Peyer's patch (tissue), 4 donors: ENCODE measurements at places on chromosomes 1 and 21.

GRCh38 chr21:41361053-41361785 lies 608 bp upstream of the MX2 start:
- peak overlapping the region; percentile 89 for H3K27ac ChIP-seq
- DNase-seq: no peak
- peak overlapping the region; percentile 48 for H3K4me3 ChIP-seq
- no peaks in the 10 kb centered on the region for H3K27me3 ChIP-seq

DNA sequence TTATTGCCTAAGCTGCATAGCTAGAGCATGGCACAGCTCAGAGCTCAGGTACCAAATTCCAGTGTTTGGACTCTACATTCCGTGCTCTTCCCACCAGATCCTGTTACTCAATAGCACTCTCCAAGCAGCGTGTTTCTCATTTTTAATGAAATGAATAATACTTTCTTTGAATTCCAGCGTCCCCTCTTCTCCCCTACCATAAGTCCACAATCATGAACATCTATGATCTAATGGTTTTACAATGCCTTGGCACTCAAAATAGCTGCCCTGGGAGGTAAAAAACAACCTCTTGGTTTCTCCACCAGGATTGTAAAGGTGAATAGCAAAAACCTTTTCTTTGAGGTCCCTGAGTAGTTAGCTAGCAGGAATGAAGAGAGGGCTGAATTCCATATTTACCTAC lies 480.0 kb upstream of the PKN2 start:
- H3K27ac ChIP-seq: no peak overlapping the region
- no peaks in the 10 kb centered on the region for H3K27me3 ChIP-seq
- no peaks in the 10 kb centered on the region for H3K36me3 ChIP-seq
- DNase-seq: no peak
- no peak overlapping the region for H3K4me3 ChIP-seq
- H3K4me1 ChIP-seq: no peaks in the 10 kb centered on the region

DNA sequence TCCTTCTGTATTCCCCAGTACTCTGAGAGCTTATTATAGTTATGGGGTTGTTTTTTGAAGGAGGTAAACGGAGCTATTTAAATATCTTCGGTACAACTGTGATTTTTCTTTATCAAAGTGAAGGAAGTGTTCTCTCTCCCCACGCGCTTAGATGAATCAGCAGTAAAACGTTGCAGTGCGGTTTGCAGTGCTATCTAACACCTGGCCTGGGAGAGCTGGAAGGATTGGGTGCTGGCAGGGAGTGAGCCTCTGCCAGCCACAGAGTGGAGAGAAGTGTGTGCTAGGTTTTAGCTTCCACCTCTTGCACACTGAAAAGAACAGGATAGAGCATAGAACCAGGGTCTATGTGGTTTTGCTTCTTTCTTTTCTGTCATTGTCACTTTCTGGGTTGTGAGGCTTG lies 165.9 kb downstream of the SDCCAG8 start:
- no peaks in the 10 kb centered on the region for H3K4me1 ChIP-seq
- H3K27me3 ChIP-seq: no peaks in the 10 kb centered on the region
- DNase-seq: no peak
- no peak overlapping the region for H3K4me3 ChIP-seq

DNA sequence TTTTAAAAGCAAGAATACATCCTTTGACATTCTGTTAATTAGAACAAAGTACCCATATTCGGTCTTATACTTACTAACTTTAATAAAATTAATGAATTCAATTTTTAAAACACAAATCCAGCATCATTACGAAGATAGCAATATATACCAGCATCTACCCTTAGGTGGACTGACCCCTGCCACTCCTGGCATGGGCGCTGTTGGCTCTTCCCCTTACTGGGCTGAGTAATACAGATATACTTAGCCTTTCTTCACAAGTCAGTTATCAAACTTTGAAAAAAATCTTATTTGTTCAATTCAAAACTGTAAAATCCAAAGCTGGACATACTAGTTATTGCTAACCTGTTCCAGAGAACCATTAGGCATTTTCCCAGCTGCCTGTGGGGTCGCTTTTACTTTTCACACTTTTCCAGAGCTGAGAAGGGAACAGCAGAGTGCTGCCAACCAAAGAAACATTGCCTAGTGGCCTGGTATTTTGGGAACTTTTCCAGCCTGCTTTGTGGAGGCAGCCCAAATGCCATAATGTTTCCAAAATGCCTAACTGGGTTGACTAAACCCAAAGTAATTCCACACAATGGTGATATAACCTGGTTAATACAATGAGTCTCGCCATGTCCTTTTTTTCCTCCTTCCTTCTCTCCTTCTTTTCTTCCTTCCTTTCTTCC lies 424.7 kb upstream of the ADGRL2 start:
- no peak overlapping the region for H3K4me3 ChIP-seq
- no peak for DNase-seq
- no peak overlapping the region for H3K27ac ChIP-seq
- no peaks in the 10 kb centered on the region for H3K36me3 ChIP-seq
- H3K27me3 ChIP-seq: no peaks in the 10 kb centered on the region

- no peaks in the 10 kb centered on the region for H3K4me1 ChIP-seq
- no peak for DNase-seq
- peak overlapping the region; percentile 48 for H3K27ac ChIP-seq
- H3K4me3 ChIP-seq: peak overlapping the region; percentile 75
Observed at GRCh38 chr1:23868557-23869016, 497 bp upstream of the FUCA1 start.

DNA sequence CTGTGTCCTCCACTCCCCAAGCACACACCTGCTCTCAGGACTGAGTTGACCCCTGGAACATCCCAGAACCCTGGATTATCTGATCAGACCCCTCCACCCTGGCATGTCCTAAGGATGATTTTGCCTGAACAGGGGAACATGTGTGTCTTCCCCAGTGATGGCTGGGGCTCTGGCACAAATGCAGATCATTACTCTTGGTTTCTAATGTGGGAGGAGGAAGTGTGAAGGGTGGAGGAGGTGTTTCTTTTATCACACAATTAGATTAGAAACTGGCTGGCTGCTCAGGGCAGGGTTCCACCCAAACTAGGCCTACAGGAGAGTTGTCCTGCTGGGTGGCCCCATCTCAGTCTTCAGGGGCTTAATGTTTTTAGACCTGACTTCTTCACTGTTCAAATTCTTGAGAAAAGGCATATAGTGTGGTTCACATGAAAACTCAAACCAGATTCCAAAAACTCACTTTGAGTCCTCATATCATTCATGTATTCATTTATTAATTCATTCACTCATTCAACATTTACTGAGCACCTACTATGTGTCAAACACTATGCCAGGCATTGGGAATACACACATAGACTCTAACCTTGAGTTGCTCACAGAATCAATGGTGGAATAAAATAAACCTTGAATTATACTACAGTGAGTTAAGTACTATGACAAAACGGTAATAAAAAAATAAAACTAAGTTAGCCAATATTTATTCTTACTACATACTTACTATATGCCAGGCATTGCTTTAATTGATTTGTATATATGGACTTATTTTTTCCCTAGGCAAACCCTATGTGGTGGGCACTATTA lies 221.8 kb upstream of the JUN start:
- no peak overlapping the region for H3K27ac ChIP-seq
- H3K27me3 ChIP-seq: no peaks in the 10 kb centered on the region
- peaks cover 18% of the 10 kb centered on the region for H3K4me1 ChIP-seq
- no peak for DNase-seq
- H3K4me3 ChIP-seq: no peak overlapping the region
- H3K36me3 ChIP-seq: no peaks in the 10 kb centered on the region

GRCh38 chr1:147719711-147720225 lies 40.6 kb downstream of the GJA5 start:
- no peaks in the 10 kb centered on the region for H3K4me1 ChIP-seq
- no peak for DNase-seq
- no peak overlapping the region for H3K27ac ChIP-seq
- no peak overlapping the region for H3K4me3 ChIP-seq
- H3K27me3 ChIP-seq: no peaks in the 10 kb centered on the region

DNA sequence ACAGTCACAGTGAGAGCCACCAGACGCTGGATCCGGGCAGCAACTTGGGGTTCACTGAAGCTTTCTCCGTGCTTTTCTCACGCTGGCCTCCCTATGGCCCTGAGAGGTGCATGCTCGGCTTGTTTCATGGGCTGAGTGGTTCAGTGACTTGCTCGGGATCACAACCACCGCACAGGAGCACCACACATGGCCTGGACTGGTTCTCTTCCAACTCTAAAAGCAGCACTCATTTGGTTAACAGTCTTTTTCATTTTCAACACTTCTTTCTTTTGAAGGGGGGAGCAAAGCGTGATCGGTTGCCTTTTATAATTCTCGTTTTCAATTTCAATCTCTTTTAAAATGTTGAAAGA lies 26.2 kb downstream of the UBIAD1 start:
- DNase-seq: no peak
- no peak overlapping the region for H3K4me3 ChIP-seq
- no peaks in the 10 kb centered on the region for H3K27me3 ChIP-seq
- H3K36me3 ChIP-seq: peaks cover 15% of the 10 kb centered on the region

- no peaks in the 10 kb centered on the region for H3K4me1 ChIP-seq
- H3K27me3 ChIP-seq: no peaks in the 10 kb centered on the region
- no peak for DNase-seq
- H3K27ac ChIP-seq: no peak overlapping the region
- no peak overlapping the region for H3K4me3 ChIP-seq
Observed at GRCh38 chr1:84583648-84584047, 9.4 kb upstream of the CTBS start.

DNA sequence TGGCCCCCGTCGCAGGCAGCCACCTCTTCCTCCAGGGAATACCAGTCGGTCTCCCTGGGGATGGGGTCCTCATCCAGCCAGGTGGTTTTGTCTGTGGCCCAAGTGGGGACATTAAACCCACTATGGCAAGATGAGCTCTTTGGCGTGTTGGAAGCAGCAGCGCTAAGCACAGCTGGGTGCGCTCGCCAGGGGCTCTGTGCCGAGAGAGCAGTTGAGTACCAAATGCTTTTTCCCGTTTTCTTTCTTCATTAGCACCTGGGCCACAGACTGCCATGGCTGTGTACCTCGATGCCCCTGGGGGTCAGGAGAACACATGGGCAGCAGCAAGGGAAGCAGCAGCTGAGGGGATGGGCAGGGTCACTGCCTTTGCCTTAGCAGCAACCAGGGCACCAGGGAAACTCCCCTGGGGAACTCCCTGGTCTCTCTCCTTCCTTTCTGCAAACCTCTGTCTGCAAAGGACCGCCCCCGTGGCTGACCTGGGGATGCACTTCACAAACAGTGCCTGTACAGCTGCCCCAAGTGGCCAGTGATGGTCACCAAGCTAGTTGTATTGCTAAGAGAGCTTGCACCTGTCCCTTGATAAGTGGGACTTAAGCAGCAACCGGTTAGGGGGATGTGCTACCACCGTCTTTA lies 31.1 kb downstream of the EDARADD start:
- no peak overlapping the region for H3K4me3 ChIP-seq
- no peak for DNase-seq
- H3K27ac ChIP-seq: no peak overlapping the region

- no peak overlapping the region for H3K27ac ChIP-seq
- no peaks in the 10 kb centered on the region for H3K27me3 ChIP-seq
- DNase-seq: peak; percentile 44
- no peaks in the 10 kb centered on the region for H3K4me1 ChIP-seq
- no peaks in the 10 kb centered on the region for H3K36me3 ChIP-seq
Observed at GRCh38 chr1:39509360-39510009, 18.0 kb downstream of the BMP8A start.

DNA sequence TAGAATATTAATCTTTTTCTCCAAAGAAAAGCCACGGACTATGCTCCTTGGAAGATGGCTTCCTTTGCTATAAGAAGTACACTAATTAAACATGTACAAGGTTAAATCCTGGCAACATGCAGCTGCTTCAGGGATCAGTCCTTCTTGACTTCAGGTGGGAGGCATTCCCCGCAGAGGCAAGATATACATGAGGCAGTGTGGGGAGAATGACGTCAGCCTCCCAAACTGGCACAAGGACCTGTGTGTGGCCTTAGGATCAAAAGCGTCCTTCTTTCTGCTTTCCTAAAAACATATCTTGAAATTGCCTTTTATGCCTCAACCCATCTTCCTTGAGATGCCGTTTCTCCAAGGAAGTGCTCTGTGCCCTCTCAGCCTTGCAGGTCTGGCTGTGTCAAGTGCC lies 90.3 kb downstream of the WLS start:
- H3K36me3 ChIP-seq: no peaks in the 10 kb centered on the region
- H3K27ac ChIP-seq: no peak overlapping the region
- DNase-seq: no peak
